ENCODE measurements at places on chromosomes 2 and 18.
A peak's percentile ranks its signal among the peaks of the same experiment; 100 is the strongest.

DNA sequence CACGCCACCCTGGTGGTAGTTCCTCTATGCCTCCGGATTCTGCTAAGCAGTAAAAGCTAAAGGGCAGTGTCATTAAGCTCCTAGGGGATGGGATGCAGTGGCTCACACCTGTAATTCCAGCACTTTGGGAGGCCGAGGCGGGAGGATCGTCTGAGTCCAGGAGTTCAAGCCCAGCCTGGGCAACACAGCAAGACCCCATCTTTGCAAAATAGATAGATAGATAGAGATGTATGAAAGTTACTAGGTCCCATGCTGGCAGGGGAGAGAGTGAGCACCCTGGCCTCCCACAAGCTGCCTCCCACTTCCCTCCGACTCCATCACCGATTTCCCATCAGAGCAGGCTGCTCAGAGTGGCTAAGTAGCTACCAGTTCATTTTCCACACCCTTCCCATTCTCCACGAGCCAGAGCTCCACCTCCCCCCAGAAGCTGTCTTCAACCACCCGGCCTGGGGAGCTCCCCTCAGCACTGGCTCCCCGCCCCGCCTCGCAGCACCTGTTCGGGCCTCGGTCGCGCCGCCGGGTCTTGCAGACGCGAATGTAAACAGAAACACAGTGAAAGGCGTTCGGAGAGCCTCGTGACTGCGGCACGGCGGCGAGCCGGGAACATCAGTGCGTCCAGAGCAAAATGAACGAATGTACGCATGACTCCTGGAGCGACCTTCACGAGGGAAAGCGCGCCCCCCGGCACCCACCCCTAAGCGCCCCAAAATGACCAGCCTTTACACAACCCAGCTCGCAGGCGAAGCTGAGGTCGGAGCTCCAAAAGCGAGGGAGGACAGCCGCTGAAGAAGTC is 598 bp upstream of the CEP68 start:
- no peak for DNase-seq

DNA sequence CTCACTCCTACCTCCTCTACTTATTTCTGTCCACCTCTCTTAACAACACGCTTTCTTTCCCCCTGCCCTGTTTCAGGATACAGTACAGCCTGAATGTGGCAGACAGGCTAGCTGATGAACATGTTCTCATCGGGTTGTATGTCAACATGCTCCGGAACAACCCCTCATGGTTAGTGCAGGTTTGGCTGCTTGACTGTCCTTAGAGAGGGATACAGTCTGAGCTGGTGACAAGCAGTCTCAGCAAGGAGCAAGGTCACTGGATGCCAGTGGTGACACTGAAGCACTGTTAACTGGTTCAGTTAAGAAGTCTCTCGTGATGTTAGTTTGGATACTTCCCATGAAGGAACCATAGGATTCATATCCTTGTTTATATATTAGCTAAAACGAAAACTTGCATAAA is 128.6 kb downstream of the DTNA start:
- no peak for DNase-seq

- DNase-seq, result no peak
These were observed 102.4 kb upstream of the STON1 start for GRCh38 chr2:48427552-48427951.

DNA sequence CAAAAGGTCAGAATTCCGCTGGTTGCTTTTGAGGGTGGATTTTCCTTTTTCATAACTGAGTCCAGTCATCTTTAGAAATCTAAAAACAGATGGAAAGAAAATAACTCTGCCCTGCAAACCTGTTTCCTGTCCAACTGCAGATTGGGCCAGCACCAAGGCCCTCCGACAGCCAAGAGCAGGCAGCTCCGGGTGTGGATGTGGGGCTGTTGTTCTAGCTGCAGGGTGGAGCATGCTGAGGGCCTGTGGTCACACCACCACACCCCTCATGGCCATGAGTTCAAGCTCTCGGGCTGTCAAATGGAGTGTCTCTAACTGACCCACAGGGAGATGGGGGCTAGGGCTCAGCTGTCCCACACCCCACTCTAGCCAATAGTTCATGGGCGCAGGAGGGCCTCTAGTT is 69.3 kb upstream of the BZW1 start:
- no peak for DNase-seq

GRCh38 chr18:36718705-36719328 is 110.0 kb downstream of the TPGS2 start:
- DNase-seq, result no peak

DNA sequence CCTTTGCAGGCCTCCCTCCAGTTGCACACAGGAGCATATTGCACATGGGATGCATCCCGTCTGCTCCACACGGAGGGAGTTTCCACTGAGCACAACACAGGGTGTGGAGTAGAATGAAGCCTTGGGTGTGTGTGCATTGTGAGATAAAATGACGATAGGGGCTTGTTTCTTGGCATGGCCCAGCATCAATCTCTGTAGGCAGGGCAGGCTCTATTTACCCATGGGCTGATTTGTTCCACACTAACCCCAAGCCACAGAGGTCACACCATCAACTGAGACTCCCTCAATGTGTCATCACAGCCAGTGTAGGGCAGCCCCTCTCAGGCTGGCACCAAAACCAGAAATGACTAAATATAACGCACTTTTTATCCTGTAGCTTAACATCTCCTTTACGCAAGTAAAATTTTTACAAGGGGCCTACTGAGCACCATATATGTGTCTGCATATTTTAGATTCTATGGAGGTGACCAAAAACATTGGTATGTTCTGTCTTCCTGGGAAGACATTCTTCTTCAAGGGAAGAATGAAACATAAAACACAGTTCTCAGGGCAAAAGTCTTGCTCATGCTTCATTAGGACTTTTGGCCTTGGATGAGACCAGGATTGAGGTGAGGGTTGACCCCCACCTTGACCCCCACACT is 2.7 kb upstream of the GKN1 start:
- peak; percentile 98 for DNase-seq

DNA sequence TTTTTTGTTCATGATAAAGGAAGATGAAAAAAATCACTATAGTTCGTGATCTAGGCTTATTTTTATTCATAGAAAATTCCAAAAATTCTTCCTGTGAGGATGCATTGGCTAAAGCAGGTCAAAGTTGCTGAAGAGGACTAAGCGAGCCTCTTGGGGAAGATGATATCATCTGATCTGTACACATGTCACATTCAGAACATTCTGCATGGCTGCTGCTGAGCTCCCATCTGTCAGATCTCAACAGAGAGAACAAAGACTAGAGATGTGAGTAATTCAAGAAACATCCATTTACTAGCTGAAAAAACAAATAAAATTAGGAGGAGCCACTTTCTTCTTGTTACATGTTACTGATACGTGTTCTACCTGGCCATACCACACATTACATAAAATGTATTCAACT is 518.6 kb upstream of the FSIP2 start:
- DNase-seq, result no peak

- no peak for DNase-seq
These were observed 141.6 kb upstream of the CYP26B1 start for GRCh38 chr2:72289283-72289682.

DNA sequence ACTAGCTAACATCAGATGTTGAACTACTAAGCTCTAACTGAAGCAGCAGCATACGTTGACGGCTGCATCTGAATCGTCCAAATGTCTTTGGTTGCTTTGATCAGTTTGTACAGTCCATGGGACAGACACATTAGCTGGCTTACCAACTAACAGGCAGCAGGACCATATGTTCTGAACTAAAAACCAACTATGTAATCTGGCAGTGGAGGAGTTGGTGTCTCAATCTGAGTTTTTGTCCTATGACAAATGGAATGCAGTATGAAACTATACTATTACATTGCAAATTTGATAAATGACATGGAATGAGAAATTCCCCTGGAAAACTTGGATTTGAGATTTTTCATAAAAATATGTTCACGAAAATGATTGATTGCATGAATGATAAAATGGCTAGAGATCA is 79.5 kb downstream of the EPHA4 start:
- no peak for DNase-seq

DNA sequence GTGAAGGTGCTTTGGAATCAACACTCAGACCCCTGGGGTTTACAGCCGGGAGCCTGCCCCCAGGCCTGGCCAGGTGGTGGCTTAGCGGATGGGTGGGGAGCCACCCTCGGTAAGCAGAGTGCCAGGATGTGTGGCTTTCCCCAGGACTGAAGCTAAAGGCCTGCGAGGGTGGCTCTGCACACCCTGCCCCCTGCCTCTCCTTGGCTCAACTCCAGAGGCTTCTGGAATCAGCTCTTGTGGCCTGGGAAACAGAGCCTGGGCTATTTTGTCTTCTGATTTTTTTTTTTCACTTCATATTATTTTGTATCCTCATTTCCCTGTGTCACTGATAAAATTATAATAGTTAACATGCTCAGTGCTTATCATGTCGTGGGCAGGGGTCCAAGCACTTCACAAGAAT is 79.8 kb downstream of the RHOB start:
- no peak for DNase-seq

GRCh38 chr2:235066490-235066889 is 114.7 kb downstream of the SH3BP4 start:
- no peak for DNase-seq

- no peak for DNase-seq
These were observed 815.0 kb upstream of the ID2 start for GRCh38 chr2:7866825-7867224.

- DNase-seq, result no peak
These were observed 1.4 kb downstream of the CYRIA start for GRCh38 chr2:16664052-16664731.

Measured in A549 (cell line).